GM03348 (cell line): ENCODE measurements at places on chromosomes 5 and 9.
A peak's percentile ranks its signal among the peaks of the same experiment; 100 is the strongest.

- DNase-seq = no peak
Measured at GRCh38 chr9:91885746-91886413, 64.1 kb downstream of the ROR2 start.

GRCh38 chr9:132547976-132548730, 34.3 kb upstream of the BARHL1 start:
- no peak for DNase-seq

GRCh38 chr5:143488381-143488780, 84.9 kb upstream of the NR3C1 start:
- no peak for DNase-seq

DNA sequence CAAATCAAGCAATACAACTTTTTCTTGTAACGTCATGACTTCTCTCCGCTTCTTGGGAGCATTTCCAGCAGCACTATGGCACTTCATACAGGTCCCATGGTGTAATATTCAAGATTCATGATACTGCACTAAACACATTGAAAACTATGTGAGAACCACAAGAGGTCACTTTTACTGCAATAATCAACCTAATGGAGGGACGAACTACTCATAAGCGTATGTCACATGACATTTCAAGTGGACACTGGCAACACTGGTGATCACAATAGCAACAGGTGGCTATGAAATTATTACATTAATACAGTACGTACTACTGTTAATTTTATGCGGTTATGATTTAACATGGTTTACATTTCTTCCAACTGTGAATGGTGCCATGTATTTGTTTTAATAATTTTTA, 78.6 kb upstream of the TBC1D9B start:
- no peak for DNase-seq

- DNase-seq = no peak
Measured at GRCh38 chr5:17361331-17361730, 136.7 kb upstream of the TAF11L2 start.

DNA sequence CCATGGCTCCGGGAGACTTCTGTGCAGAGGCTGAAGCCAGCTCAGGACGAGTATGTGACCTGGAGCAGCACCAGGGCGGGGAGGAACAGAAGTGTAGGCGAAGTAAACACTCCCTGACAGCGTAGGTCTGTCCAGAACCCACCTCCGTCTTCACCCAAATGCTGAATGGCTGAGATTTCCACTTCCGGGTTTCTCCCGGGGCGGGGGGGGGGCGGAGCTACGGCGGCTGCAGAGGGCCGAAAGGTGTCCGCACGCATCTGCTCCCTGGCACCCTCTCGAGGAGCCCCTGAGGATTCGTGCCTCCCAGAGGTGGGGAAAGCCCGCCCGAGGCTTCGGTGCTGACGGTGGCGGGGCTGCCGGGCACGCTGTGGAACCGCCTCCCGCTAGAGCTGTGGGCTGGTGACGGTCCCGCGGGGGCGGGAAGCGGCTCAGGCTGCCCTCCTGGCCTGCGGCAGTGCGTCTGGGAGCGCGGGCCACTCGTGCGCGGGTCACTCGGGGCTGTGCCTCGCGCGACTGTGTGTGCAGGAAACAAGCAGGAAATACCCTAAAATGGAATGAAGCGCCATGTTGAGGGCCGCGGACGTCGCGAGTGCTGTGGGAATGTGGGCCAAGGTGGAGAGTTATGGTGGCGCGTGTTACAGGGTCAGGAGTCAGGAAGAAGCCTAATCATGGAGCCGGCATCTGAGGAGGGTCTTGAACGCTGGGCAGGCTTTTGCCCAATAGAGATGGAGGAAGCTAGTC, 1425.4 kb downstream of the FOXD4L5 start:
- DNase-seq = no peak

DNA sequence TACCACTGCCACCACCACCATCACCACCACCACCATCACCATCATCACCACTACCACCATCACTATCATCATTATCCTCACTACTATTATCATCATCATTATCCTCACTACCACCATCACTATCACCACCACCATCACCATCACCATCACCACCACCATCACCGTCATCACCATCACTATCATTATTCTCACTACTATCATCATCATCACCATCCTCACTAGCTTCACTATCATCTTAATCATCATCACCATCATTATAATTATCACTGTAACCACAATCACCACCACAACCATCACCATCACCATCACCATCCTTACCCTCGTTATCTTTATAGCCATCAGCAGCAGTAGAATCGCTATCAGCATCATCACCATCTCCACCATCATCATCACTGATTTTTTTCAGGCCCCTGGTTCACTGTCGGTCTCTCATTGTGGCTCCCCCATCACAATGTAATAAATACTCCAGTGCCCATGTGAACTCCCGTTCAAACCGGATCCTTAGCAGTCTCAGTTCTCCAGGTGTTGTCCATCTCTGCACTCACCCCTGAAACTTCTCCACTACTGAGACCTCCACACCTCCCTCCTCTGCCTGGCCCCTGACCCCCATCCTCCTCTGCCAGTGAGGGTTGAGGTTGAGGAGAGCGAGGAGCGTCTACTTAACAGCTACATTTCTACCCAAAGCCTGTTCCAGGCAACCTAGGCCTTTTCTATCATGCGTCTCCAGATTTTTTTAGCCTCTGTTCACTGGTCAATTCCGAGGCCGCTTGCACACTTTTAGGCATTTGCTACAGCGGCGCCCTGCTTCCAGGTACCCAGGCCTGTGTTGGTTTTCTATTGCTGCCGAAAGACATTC, 238.2 kb downstream of the PBX3 start:
- DNase-seq = no peak

DNA sequence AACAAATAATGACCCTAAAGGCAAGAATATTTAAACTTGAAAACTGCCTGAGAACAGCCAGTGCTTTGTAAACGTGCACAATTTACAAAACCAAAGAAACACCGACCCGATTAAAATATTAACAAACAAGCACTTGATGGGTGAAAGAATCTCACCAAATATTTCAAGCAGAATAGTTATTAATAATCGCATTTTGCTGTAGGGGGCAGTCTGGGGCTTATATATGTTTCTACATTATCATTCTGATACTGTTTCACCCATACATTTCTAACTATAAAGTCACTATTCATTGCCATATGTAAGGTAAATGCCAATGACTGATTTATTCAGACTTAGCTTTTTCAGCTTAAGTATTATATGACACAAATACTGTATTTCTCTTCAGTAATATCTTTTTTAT, 37.7 kb downstream of the UBAP2 start:
- peak; percentile 5 for DNase-seq

DNA sequence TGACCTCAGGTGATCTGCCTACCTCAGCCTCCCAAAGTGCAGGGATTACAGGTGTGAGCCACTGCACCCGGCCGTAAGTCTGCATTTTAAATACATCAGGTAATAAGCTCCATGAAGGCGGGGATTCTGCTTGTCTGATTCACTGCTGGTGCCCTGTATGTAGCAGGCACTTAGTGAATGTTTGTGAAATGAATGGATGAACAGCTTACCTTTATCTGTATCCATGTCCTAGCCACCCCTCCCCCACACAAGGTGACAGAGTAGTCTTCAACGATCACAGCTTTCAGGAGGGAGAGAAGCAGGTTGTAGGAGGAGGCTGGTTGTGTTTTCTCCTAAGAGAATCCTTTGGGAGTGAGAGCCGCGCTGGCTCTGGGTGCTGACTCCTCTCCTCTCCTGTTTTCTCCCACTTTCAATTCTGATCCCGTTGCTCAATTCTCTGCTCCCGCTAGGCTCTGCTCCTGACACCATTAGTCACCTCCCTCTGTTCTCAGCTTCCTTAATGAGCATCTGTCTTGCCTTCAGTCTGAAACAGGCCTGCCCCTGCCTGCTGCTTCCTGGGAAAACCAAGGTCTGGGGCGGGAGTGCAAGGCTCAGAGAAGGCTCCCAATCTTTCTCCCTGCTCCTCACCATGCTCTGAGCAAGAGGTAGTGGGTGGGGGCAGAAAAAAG, 88.8 kb upstream of the CTNNA1 start:
- DNase-seq = peak; percentile 36

GRCh38 chr9:14310311-14310710, 3.6 kb downstream of the NFIB start:
- DNase-seq = no peak

DNA sequence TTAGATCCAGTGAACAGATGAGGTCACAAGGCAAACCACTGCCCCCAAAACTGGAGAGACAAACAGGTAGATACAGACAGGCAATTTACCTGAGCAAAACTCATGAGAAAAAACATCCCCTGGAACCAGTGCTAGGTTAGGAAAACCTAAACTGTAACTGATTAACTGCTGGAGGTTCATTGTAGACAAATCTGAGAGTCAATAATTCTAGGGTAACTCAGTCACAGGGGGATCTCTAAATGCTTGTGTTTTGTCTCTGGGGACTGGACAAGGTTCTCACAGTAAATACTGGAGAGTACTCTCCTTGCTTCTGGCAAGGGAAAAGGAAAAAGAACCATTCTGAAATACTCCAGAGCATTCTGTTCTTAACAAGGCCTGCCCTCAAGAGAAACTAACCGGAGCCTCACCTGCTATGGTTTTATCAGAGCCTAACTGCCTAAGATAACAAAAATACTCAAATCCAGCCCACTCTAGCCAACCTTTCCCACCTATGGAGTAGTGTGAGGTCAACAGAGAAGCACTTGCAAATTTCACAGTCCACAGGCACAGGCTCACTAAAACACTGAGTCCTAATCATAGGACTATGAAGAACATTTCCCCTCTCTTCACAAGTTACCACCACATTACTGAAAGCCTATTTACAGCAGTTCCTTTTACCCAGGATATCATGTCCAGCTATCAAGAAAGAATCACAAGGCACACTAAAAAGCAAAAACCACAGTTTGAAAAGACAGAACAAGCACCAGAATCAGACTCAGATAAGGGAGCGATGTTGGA, 139.9 kb upstream of the ACOT12 start:
- no peak for DNase-seq

DNA sequence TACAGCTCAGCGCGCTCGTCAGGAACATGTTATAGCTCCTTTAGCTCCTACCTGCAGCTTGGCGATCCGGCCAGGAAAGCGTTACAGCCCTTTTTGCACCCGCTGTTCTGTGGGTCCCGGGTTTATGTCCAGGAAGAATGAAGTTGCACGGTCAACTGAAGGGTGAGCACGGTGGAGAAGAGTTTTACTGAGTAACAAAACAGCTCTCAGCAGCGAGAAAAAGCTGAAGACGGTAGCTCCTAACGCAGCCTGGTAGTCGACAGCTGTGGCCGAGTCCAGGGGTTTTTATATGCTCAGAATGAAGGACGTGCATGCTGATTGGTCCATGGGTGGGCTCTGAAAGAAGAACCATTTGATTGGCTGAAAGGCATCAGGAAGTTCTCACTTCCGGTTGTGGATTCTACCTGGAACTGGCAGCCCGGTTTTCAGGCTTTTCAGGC, 1830.1 kb upstream of the NUDT12 start:
- DNase-seq = no peak

- DNase-seq = no peak
Measured at GRCh38 chr9:4630836-4631235, 31.3 kb upstream of the PLPP6 start.

- peak; percentile 43 for DNase-seq
Measured at GRCh38 chr9:128818839-128819715, 777 bp downstream of the ENDOG start.

GRCh38 chr5:126656401-126657007, 55.8 kb downstream of the PHAX start:
- peak; percentile 70 for DNase-seq

GRCh38 chr9:36964791-36965190, 69.3 kb downstream of the PAX5 start:
- DNase-seq = no peak

GRCh38 chr5:116378777-116379121, 195.9 kb downstream of the SEMA6A start:
- DNase-seq = no peak

- no peak for DNase-seq
Measured at GRCh38 chr5:81675420-81675819, 75.5 kb downstream of the SSBP2 start.

DNA sequence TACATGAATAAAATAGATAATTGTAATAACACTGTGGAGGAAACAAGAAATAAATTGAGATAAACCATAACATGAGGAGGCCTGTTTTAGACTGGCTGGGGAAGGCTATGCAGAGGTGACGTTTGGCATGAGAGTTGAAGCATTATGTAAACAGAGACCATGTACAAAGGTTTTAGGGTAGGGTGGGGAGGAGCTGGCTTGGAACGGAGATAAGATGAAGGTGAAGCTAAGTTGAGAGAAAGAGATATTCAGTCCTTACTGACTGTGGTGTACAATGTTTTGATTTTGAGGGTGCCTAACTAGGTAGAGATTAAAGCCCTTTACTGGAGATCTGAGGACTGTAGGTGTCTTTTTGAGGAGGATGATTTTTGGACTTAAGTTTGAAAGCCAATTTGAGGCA, 17.8 kb downstream of the MAN2A1 start:
- no peak for DNase-seq

- DNase-seq = no peak
Measured at GRCh38 chr9:129604056-129604765, 16.7 kb downstream of the C9orf50 start.

GRCh38 chr9:87343816-87344430, 153.7 kb upstream of the DAPK1 start:
- no peak for DNase-seq

DNA sequence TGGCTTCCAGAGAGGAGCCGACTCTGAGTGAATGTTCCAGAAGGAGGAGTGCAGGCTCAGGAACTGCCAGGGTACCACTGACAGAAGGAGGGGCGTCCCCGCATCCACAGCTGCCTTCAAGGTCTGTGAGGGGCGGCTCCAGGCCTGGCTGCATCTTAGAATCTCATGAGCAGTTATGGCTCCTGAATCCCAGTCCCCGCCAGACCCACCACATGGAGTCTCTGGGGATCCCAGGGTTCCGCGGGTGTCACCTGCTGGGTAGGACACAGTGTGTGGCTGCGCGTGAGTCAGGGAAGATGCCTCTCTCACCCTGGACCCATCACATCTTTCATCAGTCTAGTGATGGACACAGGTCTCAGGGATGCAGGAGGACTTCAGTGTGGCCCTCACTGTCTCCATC, 79.2 kb downstream of the COL5A1 start:
- no peak for DNase-seq

GRCh38 chr9:6893350-6894131, 135.8 kb downstream of the KDM4C start:
- DNase-seq = no peak

DNA sequence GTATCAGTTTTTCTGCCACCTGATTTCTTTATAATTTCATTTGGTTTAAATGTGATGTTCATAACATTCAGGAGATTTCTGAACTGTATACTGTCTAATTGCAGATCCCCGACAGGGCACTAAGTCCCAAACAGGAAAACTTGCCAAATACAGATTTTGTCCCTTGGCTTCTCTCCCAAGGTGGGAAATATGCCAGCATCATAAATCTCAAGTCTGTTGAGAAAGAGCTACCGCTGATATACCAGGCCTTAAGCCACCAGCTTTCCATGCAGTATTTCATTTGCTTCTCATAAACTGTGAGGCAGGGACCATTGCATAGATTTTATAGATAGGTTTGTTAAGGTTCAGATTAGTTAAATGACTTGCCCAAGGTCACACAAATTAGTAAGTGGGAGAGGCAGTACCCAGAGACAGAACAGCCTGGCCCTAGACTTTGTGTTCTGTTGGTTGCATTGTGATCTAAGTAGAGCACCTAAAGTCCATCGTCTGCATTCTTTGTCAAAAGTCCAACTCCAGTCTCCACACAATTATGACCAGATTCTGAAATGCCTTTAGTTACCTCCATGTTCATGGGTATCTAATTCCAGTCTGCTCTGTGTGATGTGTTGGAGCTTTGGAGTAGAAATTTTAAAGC, 16.2 kb downstream of the GPR21 start:
- peak; percentile 26 for DNase-seq
